ENCODE measurements at places on chromosomes 5 and 9.

GRCh38 chr5:142095035-142095434 lies 13.5 kb upstream of the NDFIP1 start:
- no peak for DNase-seq

DNA sequence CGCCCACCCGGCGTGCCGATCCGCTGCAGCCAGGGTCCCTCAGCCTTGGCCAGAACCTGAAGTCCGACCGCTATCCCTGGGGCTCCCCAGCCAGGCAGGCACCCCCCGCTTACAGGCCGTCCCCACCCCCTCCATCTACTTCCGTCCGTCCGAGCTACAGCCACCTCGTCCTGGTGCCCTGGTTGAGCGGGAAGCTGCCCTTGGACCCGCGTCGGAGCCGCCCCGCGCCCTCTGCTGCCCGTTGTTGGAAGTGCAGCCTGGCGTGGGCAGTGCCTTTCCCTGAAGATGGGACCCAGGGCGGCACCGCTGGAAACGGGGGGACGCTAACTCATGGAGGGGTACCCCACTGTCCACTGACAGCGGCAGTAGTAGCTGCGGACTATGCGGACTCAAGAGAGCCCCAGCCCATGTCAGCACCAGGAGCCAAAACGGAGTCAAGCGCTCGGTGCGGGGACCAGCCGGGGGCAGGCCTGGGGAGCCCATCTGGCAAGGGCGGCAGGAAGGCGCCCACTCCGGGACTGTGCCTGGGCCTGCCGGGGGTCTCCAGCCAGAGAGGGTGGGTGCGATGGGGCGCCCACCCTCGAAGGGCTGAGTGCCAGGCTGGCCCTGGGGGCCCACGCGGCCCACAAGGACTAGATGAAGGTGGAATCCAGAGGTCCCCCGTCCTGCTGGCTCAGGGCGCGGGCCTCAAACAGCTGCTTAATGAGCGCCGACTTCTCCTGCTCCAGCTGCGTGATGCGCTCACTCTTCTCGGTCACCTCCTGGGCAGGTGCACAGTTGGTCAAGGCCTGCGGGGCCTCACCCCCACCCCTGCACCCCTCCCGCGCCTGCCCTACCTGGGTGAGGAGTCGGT lies 6.1 kb downstream of the SAPCD2 start:
- no peak for DNase-seq

DNA sequence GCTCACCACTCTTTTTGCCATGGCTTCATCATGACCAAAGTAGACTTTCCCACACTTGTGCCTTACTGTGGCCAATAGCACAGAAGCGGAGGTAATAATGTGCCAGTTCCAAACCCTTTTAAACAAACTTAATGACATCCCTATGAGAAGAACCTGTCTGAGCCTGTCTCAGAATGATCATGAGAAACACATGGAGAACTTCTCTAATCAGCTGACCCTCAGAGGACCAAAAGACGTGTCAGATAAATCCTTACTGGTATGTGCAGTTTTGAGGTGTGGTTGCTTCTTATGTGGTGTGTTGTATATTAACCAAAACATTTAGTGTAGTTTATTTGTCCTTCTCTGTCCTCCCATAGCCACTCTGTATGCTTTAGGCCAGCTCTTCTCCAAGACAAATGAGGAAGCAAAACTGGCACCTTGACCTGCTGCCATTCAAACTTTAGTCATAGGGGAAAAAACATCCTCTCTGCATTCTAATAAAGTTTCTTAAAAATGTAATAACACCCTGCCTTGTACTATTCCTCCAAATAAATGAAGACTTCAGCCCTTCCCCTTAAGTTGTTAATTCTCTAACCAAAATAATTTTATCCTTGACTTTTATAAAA lies 168.9 kb downstream of the MUSK start:
- DNase-seq, result no peak

DNA sequence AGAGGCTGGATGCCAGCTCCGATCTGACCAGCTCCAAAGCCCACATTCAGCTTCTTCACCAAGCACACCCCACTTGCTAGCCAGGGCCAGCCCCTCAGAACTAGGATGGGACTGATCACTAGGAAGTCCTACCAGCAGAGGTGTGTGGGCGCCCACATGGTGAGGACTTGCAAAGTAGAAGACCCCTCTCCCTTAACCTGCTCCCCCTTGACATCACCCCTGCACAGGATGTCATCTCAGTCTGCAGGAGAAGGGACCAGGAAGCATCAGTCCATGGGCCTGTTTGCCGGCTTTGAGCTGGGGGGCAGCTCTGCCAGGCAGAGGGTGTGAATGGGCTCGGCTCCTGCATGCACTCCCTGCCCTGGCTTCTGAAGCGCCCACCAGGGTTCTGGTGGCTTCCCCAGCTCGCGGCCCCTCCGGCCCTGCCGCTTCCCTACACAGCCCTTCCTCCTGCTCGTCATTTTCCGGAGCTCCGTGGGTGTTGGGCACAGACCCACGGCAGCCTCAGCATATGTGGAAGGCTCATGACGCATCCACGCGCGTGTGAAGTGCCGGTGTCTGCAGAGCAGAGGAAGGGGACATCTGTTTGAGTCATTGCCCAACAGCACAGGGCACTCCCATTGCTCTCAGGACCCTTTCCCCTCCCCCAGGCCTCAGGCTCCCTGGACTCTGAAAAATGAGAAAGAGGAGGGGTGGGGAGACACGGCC lies 3.7 kb upstream of the FAM78A start:
- DNase-seq, result no peak

DNA sequence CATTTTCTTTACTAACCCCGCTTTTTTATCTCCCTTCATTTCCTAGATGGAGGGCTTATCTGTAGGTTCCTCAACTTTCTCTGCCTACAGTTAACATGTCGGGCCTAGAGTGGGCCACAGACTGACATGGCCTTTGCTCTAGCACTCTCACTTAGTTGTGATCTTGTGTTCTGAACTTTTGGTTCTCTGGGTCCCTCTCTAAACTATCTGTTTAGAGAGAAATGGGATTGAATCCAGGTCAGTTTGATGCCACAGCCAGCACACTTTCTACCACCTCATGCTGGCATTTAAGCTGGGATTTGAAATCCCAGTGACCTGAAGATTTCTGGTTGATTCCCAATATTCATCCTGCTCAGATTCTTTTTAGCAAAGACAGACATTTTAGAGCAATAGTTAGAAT lies 388.5 kb upstream of the PAPPA start:
- DNase-seq, result no peak

- no peak for DNase-seq
Observed at GRCh38 chr9:25570802-25571201, 107.4 kb downstream of the TUSC1 start.

DNA sequence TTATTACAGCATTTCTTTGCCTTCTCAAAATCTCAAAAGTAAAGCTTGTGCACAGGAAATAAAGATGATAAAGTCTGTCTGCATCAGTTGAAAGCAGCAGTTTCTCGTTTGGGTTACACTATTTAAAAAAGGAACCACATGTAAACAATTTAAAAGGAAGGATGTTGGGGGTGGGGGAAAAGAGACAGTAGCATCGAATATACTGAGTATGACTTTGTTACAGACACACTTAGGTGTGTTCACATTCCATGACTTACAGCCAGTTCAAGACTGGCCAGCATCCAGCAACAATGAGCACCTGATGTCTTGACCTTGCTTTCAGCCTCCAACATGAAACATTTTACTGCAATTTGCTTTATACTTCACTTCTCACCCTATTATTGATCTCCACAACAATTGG lies 8.7 kb downstream of the GAPT start:
- DNase-seq, result no peak
